Cortex of kidney (tissue), 1 donor: ENCODE measurements at places on chromosomes 12 and 14.

DNA sequence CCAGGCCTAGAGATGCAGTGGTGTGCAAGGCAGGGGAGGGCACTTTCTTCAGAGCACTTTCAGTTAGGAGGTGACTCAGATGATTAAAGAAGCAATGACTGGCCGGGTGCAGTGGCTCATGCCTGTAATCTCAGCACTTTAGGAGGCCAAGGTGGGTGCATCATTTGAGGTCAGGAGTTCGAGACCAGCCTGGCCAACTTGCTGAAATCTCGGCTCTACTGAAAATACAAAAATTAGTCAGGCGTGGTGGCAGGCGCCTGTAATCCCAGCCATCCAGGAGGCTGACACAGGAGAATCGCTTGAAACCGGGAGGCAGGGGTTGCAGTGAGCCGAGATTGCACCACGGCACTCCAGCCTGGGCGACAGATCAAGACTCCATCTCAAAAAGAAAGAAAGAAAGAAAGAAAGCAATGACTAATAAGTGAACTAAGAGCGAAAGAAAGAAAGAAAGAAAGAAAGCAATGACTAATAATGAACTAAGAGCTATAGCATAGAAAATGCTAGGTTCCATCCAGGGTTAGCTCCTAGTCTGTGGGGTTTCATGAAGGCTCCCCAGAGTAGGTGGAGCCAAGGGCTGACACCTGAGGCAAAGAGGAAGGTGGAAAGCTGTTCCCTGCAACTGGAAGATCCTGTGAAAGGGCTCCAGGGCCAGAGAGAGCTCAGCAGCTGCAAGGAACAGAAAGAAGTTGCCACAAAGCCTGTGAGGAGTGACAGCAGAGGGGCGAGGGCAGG lies 334.5 kb downstream of the CACNA1C start:
- DNase-seq = no peak

DNA sequence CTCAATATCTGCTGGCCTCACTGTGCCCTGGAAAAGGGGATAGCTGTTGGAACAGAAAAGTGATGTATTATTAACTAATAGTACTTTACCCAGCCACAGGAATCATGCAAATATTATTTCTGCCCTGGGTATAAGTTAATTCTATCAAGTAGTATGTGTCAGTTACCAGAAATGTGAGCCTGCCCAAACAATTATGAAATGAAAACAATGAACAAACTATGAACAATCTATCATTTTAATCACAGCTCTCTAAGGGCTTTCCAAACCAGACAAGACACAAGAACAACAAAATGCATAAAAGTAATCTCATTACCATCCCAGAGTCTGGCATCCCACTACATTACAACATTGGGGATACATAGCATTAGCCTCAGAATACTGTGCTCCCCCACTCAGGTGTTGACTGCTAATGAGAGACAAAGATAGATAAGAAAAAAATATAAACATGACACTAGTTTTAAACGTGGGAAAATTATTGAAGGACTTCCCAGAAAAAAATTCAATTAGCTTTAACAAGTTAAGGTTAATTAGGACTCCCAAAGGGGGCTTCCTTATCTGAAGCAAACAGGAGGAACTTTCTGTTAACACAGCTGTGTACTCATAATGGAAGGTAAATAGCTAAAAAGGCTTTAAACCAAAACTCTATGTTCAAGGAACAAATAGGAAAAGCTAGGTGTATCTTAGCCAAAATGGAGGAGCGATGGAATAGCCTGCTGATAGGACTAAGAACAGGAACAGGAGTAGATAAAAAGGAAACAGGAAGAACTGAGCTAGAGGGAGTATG lies 3.3 kb downstream of the DCAF5 start:
- DNase-seq = no peak

GRCh38 chr12:1517734-1518525 lies 76.5 kb downstream of the FBXL14 start:
- DNase-seq = no peak

- no peak for DNase-seq
These were observed 21.1 kb downstream of the SMCO2 start for GRCh38 chr12:27467641-27468040.

DNA sequence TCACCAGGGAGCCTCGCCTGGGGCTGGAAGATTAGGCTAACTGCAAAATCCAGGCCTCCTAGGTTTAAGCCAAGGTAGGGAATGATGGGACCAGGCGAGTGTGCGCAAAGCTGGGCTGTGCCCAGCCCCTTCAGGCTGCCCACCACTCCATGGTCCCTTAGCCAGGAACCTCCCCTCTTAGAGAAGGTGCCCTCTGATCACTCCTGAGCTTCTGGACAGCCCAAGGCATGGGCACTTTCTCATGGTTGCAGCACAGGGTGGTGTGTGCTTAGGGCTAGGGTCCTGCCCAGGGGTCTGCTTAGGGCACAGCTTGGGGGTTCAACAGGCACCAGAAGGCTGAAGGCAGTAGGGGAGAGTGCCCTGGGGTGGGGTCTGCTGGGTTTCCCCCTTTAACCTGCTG lies 69.0 kb downstream of the PRIMA1 start:
- DNase-seq = no peak

- no peak for DNase-seq
These were observed 56.4 kb downstream of the LRP6 start for GRCh38 chr12:12210416-12210815.

- DNase-seq = no peak
These were observed 20.9 kb downstream of the AKAP6 start for GRCh38 chr14:32350020-32350419.

- no peak for DNase-seq
These were observed 181.8 kb downstream of the FUT8 start for GRCh38 chr14:65594153-65594881.

- DNase-seq = no peak
These were observed 1297.2 kb downstream of the TMEM121 start for GRCh38 chr14:106823552-106823951.

- no peak for DNase-seq
These were observed 1.3 kb upstream of the PTGDR start for GRCh38 chr14:52266179-52266578.

DNA sequence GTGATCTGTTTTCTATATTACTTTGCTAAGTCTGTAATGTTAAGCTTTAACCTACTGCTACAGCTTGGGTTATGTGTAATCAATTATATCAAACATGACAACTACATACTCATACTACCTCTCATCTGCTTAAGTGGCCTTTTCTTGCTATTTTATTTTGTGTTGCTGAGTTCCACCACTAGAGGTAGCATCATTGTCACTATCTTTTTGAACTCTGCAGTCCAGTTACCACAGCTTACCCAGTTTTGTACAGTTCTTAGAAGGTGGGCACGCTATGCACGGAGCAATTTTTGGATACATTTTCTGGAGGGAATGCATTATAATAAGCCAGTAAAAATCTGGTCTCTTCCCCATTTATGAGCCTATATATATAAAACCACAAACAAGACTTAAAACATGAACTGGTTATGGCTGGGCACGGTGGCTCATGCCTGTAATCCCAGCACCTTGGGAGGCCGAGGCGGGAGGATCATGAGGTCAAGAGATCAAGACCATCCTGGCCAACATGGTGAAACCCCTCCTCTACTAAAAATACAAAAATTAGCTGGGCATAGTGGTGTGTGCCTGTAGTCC lies 48.5 kb downstream of the SAV1 start:
- no peak for DNase-seq

DNA sequence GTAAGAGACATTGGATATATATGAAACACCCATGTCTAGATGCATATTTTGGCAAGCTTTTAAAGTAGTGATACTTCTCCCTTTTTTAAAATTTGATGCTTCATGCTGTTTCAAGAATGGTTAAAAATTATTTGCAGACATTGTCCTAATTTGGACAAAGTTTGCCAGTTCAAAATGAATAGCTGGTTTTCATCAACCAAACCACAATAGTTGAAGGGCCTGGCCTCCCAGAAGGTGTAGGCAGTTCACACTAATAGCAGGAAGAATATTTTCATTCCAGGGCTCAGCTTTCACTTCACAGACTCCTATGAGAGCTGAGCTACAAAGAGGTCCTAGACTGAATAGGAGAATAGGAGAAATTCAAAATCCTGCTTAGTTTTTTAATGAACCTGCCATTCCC lies 78.7 kb downstream of the STXBP6 start:
- DNase-seq = no peak

GRCh38 chr14:21518725-21519124 lies 7.4 kb downstream of the SALL2 start:
- DNase-seq = no peak

DNA sequence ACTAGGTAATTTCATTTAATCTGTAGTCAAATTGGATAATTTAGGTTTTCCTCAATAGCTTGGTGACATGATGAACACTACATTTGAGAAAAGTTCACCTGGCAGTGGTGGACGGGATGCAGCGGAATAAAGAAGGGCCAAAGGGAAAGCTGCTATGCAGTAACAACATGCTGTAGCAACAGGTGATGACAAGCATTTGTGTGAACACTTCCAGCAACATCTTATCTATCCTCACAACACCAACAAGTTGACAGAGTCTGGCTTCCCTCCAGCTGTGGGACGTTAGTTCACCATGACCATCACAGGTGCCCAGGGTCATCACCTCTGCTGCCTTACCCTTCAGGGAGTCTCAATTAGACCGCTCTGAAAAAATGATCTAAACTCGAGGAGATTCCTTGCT lies 8.3 kb downstream of the DBX2 start:
- DNase-seq = no peak

DNA sequence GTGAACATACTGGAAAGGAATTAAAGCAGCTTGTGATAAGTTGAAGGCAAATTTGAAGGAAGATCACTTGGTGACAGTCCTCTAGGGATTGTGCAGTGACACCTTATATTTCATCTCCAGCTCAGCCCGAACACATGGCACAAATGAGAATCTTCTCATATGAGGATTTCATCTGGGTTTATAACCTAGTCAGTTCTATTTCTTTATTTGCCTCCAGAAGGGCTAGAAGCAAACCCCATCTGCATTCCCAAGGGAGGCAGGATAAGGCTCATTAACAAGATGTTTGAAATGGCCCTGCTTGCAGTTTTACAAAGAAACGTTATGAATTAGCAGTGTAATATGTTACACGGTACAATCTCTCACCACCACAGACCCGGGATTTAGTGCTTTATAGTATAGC lies 90.7 kb upstream of the KRR1 start:
- DNase-seq = no peak

GRCh38 chr12:31001581-31002360 lies 71.9 kb upstream of the DDX11 start:
- DNase-seq = no peak

DNA sequence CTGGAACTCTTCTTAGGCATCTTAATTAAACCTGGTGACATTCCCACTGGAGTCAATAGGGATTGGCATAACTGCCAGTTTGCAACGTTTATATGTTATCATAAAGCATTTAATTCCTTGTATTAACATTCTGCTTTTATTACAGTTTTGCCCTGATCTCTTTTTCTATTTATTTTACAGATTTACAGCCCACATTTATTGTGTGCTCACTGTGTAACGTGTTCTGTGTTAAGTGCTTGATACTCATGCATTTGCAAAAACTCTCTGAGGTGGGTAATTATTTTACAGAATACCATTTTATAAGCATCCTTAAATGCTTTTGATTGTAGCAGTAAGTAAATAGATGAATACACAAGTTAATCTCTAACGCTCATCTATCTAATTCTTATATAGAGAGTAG lies 341.5 kb upstream of the FAR2 start:
- DNase-seq = no peak

DNA sequence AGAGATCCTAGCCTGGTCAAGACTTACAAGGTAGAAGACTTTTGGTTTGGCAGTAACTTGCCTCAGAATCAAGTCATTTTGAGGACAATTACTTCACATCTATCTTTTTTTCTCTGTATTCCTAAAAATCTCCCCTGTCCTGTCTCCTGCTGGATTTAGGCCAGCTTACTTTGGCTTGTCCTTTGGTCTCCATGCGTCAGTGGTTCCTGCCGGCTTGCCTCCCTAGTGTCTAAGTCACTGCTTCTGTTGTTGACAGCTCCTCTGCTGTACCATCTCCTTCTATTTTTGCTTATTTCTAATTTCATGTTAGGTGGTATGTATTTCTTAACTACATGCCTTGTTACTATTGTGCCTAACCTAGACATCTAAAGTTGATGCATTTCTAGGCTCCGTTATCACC lies 39.7 kb upstream of the FBLN5 start:
- DNase-seq = no peak

GRCh38 chr14:74649673-74650072 lies 37.6 kb upstream of the LTBP2 start:
- no peak for DNase-seq

DNA sequence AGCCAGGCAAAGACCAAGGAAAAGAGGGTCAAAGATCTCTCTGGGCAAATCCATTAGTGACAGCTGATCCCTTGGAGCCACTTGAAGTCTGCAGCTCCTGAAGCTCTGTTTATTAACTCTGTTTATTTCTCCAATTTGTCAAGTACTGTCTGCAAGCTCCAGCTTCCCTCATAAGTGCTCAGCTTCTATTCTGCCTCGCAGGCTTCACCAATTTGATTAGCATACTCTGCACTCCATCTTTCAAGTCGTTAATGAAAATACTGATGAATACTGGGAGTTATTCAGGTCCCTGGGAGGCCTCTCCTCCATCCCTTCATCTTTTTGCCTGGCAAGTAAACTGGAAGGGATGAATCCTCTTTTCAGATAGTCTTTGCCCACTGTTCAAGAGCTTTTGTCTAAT lies 54.3 kb downstream of the TTC9 start:
- no peak for DNase-seq

- DNase-seq = no peak
These were observed 65.6 kb upstream of the DLK1 start for GRCh38 chr14:100660882-100661635.

DNA sequence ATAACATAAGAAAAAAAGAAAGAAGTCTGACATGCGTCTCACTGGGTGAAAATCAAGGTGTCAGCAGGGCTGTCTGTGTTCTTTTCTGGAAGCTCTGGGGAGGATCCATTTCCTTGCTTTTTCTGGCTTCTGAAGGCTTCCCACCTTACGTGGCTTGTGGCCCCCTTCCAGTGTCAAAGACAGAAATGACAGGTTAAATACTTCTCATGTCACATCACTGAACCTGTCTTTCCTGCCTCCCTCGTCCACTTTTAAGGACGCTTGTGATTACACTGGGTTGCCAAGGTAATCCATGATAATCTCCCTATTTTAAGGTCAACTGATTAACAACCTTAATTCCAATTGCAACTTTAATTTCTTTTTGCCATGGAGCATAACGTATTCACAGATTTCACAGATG lies 4.6 kb upstream of the PHC1 start:
- no peak for DNase-seq

DNA sequence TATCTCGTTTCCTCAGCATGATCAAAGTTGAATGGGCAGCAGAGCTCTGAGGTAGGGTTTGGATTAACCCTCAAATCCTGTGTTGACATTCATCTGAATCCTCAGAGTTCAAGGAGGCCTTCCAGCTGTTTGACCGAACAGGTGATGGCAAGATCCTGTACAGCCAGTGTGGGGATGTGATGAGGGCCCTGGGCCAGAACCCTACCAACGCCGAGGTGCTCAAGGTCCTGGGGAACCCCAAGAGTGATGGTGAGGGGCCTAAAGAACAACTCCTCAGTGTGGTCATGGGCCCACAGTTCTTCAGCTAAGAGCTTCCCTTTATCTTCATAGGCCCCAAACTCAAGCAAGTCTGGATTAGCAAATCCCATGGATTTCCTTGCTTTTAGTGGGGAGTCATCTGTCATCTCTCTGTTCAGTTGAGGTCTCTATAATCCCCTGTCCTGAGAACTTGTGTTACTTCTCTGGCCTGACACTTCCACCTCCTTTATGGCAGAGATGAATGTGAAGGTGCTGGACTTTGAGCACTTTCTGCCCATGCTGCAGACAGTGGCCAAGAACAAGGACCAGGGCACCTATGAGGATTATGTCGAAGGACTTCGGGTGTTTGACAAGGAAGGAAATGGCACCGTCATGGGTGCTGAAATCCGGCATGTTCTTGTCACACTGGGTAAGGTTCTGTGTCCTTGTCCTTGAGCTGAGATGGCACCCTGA lies 1.5 kb downstream of the MYL6 start:
- no peak for DNase-seq
